ENCODE measurements at places on chromosomes 3 and 15. TPM values are rescaled to one million over a fixed set of nuclear protein-coding genes. Genes with fewer than 3 reads are reported as not detected.

DNASE1L3 gene
- total RNA-seq = not detected

AHSG gene
- total RNA-seq = 0.28 TPM

SLC9C1 gene
- not detected for total RNA-seq

LYZL4 gene
- total RNA-seq = not detected

FANCD2OS gene
- 2.3 TPM for total RNA-seq

ATOSA gene
- total RNA-seq = 8.4 TPM

SPG21 gene
- 91.5 TPM for total RNA-seq

LZTFL1 gene
- total RNA-seq = 5.0 TPM

VGLL3 gene
- 0.65 TPM for total RNA-seq

COMMD4 gene
- 89.4 TPM for total RNA-seq

Measured in airway epithelial cell (primary cell).